ENCODE measurements at places on chromosomes 3 and 15.

DNA sequence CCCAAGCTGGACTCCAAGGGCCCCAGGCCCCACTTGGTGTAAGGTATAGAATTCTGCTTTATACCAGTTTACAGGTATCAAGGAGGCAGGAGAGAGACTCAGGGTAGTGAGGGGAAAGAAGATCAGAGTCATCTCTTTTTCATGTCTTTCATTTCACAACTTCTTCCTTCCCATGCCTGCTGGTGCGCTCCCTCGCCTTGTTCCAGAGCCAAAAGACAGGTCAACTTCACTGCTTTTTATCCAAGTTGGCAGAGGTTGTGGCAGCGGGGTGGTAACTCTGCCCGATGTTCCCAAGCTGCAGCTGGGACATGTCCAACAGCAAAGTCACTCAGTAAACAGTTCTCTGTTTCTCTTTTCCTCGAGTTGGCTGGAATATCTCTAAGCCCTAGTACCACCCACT lies 86.3 kb upstream of the TCF12 start:
- DNase-seq: no peak

DNA sequence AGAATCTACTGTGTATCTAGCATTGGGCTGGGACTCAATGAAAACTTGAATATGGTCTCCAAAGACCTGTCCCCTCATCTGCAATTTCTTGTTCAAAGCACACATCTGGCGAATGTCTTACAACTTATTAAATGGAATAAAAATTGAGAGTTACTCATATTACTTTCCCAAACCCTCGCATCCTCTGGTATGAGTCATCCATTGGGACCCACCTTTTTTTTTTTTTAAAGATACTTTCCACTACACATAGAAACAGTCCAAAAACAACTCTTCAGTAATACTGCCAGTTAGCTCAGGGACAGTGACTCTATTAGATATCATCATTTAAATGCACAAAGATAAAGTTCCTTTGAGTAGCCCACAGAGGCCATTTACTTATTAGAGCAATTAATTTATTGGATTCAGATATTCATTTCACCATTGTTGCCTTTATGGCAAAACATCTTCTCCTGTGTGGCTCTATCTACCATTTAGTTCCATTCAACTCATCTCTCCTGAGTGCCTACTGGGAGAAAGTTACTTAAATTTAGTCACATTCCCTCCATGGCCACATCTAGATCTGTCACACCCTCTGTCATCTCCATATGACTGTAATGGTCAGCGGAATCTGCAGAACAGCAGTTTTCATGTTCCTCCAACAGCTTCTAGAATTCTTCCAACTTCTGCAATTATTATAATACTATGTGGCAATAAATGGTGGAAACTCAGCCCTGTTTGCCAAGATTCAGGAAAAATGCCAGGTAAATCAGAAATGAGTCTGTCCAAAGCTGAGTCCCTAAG lies 77.9 kb upstream of the ARHGEF3 start:
- DNase-seq: no peak

GRCh38 chr3:193620057-193620456 lies 27.0 kb downstream of the OPA1 start:
- DNase-seq: no peak

DNA sequence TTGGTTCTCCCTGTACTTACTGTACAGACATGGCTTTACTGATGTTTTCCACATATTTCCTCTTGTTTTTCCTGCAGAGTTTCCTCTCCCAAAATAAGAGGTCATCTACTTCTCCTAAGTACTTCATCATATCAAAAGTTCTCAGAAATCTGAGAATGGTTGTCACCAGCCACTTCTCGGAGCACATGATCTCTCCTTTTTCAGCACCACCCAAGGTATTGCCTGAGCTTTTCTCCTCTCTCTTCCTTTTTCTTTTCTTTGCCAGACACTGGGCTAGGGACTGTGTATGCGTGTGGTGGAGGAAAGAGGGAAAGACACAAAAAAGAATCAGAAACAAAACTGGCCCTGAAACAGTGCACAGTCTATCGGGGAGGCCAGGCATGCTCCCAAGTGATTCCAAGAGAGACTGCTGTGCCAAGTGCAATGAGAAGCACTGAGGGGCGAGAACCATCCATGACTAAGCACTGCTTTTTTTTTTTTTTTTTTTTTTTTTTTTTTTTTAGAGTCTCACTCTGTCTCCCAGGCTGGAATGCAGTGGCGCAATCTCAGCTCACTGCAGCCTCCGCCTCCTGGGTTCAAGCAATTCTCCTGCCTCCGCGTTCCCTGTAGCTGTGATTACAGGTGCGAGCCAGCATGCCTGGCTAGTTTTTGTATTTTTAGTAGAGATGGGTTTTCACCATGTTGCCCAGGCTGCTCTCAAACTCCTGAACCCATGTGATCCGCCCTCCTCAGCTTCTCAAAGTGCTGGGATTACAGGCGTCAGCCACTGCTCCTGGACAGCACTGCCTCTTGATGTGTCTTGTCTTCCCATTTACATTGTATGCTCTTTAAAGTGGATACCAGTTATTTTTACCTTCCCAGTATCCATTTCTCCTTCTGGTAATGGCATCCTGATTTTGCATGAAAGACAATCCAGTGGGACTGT lies 194.0 kb upstream of the FEZF2 start:
- DNase-seq: no peak

DNA sequence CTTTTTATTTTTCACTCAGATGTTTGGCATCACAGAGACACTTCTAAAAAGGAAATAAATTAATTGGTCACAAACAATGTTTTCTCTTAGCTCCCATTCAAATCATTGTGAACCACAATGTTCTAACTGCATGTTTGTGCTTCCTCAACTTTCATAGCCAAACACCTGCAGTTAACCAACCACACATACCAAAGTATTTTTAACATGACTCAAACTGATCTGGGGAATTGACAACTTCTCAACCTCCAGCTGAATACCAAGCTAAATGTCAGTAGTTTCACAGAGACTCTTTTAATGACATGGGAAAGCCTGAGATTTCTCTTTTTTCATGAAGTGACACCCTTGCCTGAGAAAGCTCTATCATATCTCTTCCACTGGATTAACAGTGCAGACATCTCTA lies 217.9 kb upstream of the MME start:
- DNase-seq: no peak

DNA sequence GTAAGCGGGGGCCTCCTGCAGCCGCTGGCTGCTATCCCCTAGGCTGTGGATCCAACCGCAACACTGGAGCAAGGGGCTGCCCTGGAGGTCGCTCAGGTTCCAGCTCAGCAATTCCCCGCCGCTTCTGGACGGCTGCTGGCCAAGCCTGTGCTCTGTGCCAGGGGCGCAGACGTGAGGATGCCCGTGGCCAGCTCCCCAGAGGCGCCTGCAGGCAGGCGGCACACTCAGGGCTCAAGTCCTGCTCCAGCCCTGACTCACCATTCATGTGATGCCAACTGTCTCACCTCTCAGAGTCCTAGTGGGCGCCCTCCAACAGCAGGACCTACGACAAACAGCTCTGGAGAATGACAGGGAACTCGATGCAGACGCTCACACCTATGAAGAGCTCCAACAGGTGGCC lies 31.6 kb downstream of the KLHL25 start:
- DNase-seq: no peak

DNA sequence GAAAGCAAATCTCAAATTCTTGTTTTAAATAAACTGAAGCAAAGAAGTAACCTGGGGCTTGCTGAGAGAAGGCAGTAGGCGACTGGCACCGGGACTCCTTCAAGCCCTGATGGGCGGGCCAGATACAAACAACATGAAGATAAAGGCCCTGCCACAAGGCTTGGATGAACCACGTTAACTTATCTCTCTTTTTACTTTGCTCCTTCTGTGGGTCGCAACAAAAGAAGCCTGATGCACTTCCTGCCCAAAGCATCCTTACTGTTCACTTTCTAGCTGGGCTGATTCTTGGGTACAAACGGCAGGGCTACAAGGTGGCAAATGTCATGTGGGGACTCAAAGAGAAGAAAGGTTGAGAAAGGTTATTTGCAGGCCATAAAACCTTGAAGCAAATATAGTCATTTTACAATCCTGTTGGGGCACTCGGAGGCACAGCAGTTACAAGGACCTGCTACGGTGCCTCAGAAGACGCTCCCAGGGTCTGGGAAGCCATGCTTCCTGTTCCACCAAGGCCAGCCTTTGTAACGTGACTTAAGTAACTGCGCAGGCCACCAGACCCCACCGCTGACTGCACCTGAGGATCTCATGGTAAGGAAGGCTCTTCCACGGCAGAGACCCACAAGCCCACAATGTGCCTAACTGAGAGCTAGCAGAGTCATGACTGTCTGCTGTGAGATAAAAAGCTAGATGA lies 71.1 kb downstream of the CHSY1 start:
- no peak for DNase-seq

GRCh38 chr15:63260791-63261190 lies 16.6 kb upstream of the APH1B start:
- no peak for DNase-seq

DNA sequence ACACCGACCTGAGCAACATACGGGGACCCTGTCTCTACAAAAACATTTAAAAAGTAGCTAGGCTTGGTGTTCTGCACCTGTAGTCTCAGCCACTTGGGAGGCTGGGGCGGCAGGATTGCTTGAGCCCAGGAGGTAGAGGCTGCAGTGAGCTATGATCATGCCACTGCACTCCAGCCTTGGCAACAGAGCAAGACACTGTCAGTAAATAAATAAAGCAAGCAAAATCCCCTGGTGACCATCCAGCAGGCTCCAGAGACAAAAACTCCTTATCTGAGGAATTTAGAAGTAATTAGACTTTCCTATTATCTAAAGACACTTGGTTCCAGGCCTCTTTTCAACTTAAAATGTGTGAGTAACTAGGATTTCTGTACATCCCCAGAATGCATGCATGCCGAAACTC lies 29.5 kb upstream of the ZNF774 start:
- no peak for DNase-seq

GRCh38 chr3:88013592-88013991 lies 45.2 kb downstream of the CGGBP1 start:
- no peak for DNase-seq

DNA sequence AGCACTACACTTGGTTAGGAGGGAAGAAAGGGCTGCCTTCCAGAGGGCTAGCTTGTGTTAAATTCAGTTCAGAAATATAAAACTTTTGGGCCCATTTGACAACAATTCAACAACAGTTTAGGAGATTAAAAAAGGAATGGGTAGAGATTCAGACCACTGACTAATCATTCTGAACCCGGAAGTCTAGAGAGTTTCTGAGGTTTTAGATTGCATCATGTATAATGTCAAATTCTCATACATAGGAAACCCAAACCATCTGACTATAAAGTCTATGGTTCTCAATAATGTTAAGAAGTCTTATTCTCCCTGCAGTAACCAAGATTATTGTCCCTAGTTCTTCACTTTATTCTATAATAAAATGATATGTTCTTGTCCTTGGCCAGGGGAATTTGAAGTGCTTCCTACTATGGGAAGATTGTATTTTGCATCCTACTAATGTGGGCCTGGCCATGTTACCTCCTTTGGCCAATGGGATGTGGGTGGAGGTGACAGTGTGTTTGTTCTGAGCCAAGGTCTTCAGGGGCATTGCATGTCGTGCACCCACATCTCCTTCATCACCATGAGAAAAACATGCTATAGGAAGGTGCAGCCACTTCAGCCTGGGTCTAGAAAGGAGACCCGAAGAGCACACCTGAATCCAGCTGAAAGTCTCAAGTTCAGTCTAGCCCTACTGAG lies 66.4 kb upstream of the CCNL1 start:
- DNase-seq: no peak

- DNase-seq: no peak
Observed at GRCh38 chr3:14518432-14518802, 21.7 kb downstream of the GRIP2 start.

- DNase-seq: no peak
Observed at GRCh38 chr3:146164971-146165769, 4.2 kb upstream of the PLOD2 start.

All from activated CD4-positive, alpha-beta T cell treated with anti-CD3 and anti-CD28 coated beads for 48 hours (primary cell).